ENCODE measurements at places on chromosomes 11 and 22.

DNA sequence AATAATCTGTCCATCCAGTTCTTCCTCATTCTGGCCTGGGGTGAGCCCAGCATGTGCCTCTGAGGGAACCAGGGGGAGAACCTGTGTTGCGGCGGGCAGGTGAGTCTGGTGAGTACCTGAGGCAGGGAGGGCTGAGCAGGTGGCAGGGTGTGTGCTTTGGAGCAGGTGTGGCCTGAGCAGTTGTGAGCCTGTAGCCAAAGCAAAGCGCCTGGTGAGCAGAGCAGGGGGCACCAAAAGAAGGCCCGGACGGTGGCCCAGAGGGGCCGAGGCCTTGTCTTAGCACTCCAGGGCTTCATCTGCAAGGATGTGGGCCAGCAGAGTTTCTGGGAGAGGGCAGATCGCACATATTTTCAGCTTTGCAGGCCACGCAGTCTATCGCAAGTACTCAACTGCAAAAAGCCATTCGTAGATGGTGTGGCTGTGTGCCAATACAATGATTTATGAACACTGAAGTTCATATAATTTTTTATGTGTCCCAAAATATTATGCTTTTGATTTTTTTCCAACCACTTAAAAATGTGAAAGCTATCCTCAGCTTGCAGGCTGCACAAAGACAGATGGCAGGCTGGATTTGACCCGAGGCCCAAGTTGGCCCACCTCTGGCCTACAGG, 8.7 kb downstream of the GLB1L2 start:
- no peak overlapping the region for H3K4me3 ChIP-seq
- no peak for DNase-seq
- no peaks in the 10 kb centered on the region for H3K36me3 ChIP-seq
- H3K27ac ChIP-seq: no peak overlapping the region

GRCh38 chr11:118211006-118211405, 13.8 kb downstream of the JAML start:
- H3K27ac ChIP-seq: no peak overlapping the region
- peak; percentile 66 for DNase-seq
- no peak overlapping the region for H3K4me3 ChIP-seq
- no peaks in the 10 kb centered on the region for H3K36me3 ChIP-seq
- no peaks in the 10 kb centered on the region for H3K27me3 ChIP-seq
- H3K4me1 ChIP-seq: no peaks in the 10 kb centered on the region

GRCh38 chr11:128719556-128719824, 25.6 kb downstream of the FLI1 start:
- H3K27me3 ChIP-seq: no peaks in the 10 kb centered on the region
- H3K4me1 ChIP-seq: peaks cover 15% of the 10 kb centered on the region
- H3K36me3 ChIP-seq: no peaks in the 10 kb centered on the region
- no peak overlapping the region for H3K4me3 ChIP-seq
- H3K27ac ChIP-seq: no peak overlapping the region
- DNase-seq: no peak

- no peak overlapping the region for H3K4me3 ChIP-seq
- peaks cover 21% of the 10 kb centered on the region for H3K36me3 ChIP-seq
- no peaks in the 10 kb centered on the region for H3K27me3 ChIP-seq
- peaks cover 6% of the 10 kb centered on the region for H3K4me1 ChIP-seq
- no peak overlapping the region for H3K27ac ChIP-seq
Measured at GRCh38 chr11:116774661-116775060, 1.9 kb upstream of the BUD13 start.

DNA sequence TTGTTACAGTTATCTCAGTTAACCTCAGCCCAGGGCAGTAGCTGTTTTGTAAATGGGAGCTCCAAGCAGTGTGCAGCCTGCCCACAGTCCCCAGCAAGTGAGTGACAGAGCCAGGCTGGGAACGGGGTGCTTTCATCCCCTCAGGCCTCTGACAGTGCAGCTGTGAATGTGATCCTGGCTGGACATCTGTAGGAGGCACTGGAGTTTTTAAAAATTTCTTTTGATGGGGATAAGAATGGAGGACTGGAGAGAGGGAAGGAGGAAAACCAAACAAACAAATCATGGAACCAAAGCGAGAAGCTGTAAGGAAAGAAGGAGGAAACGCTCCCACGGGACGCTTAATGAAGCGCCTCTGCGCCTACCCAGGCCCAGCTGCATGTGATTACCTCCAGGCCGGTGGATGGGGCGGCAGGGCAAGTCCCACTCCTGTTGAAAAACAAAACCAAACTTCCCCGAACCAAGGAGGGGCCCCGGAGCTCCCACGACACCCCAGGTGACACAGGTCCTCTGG, 40.6 kb downstream of the SCUBE1 start:
- H3K4me1 ChIP-seq: no peaks in the 10 kb centered on the region
- no peak overlapping the region for H3K4me3 ChIP-seq
- H3K27me3 ChIP-seq: no peaks in the 10 kb centered on the region
- H3K27ac ChIP-seq: no peak overlapping the region
- H3K36me3 ChIP-seq: no peaks in the 10 kb centered on the region

GRCh38 chr11:3171931-3172560, 6.9 kb upstream of the OSBPL5 start:
- no peak overlapping the region for H3K4me3 ChIP-seq
- DNase-seq: no peak
- H3K27me3 ChIP-seq: no peaks in the 10 kb centered on the region

- H3K36me3 ChIP-seq: no peaks in the 10 kb centered on the region
- peak overlapping the region; percentile 70 for H3K4me3 ChIP-seq
- DNase-seq: no peak
Measured at GRCh38 chr11:101582989-101583250, 887 bp downstream of the TRPC6 start.

GRCh38 chr22:47379037-47379436, 616.6 kb downstream of the TBC1D22A start:
- no peaks in the 10 kb centered on the region for H3K36me3 ChIP-seq
- H3K27ac ChIP-seq: no peak overlapping the region
- no peak overlapping the region for H3K4me3 ChIP-seq

DNA sequence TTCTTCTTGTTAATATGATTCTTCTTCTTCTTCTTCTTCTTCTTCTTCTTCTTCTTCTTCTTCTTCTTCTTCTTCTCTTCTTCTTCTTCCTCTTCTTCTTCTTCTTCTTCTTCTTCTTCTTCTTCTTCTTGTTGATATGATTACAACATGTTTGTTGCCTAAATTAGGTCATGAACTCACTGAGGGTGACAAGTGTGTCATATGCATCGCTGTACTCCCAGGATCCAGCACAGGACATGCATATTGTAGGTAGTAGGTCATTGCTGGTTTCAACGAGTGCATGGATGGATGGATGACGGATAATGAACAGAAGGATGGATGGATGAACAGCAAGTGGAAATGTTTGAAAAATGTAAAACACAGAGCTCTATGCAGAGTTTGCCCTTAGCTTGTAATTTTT, 14.9 kb upstream of the PVALB start:
- no peak overlapping the region for H3K4me3 ChIP-seq
- peak; percentile 44 for DNase-seq
- no peaks in the 10 kb centered on the region for H3K4me1 ChIP-seq
- no peaks in the 10 kb centered on the region for H3K36me3 ChIP-seq
- no peak overlapping the region for H3K27ac ChIP-seq

- no peak overlapping the region for H3K27ac ChIP-seq
- H3K4me3 ChIP-seq: no peak overlapping the region
- no peak for DNase-seq
- no peaks in the 10 kb centered on the region for H3K27me3 ChIP-seq
- no peaks in the 10 kb centered on the region for H3K36me3 ChIP-seq
Measured at GRCh38 chr11:31127290-31127689, 242.2 kb downstream of the DCDC1 start.

DNA sequence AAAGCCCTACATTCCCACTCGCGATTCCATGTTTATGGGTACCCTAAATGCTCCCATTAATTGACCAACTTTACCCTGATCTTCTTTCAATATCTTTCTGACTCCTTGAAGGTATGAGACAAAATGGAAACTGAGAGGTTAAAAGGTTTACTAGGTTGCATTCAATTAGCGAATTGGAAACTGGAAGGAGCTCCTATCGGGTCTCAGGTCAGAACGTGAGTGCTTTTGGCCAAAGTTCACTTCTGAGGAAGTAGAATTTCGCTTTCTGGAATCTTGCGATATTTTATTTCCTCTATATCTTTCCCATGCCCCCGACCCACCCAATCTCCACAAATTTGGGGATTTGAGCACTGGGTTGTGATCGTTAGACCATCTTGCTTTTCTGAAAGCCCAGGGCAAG, 2.6 kb downstream of the EHF start:
- no peaks in the 10 kb centered on the region for H3K27me3 ChIP-seq
- no peaks in the 10 kb centered on the region for H3K36me3 ChIP-seq
- H3K4me1 ChIP-seq: peaks cover 2% of the 10 kb centered on the region
- H3K27ac ChIP-seq: no peak overlapping the region
- no peak overlapping the region for H3K4me3 ChIP-seq

GRCh38 chr11:118229274-118229847, 4.5 kb upstream of the JAML start:
- H3K36me3 ChIP-seq: no peaks in the 10 kb centered on the region
- no peaks in the 10 kb centered on the region for H3K27me3 ChIP-seq
- H3K27ac ChIP-seq: no peak overlapping the region
- no peak for DNase-seq
- no peaks in the 10 kb centered on the region for H3K4me1 ChIP-seq
- H3K4me3 ChIP-seq: no peak overlapping the region

DNA sequence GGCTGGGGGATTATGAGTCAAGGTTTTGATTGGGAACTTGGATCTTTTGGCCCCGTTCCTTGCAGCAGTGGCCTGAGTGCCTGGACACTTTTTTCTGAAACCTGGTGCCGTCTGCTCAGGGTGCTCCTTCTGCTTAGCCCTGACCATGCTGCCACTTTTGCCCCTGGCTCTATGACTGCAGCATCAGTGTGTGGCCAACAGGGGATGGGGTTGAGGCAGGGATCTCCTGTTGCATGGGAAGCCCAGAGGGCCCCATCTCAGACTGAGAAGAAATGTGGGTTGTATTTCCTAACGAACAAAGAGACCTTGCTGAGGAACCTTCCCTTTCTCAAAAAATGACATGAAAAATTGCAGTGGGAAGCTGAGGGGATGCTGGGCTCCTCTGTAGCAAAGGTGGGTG, 18.7 kb downstream of the POU2F3 start:
- H3K27ac ChIP-seq: no peak overlapping the region
- H3K4me1 ChIP-seq: peaks cover 3% of the 10 kb centered on the region
- no peak overlapping the region for H3K4me3 ChIP-seq
- no peak for DNase-seq
- H3K36me3 ChIP-seq: no peaks in the 10 kb centered on the region
- H3K27me3 ChIP-seq: peaks cover 5% of the 10 kb centered on the region

GRCh38 chr22:26553056-26553752, 36.7 kb downstream of the TPST2 start:
- peaks cover 6% of the 10 kb centered on the region for H3K4me1 ChIP-seq
- DNase-seq: peak; percentile 30
- no peak overlapping the region for H3K4me3 ChIP-seq
- H3K27me3 ChIP-seq: no peaks in the 10 kb centered on the region

GRCh38 chr11:133823614-133824013, 21.7 kb downstream of the SPATA19 start:
- no peak for DNase-seq
- no peaks in the 10 kb centered on the region for H3K27me3 ChIP-seq
- peaks cover 10% of the 10 kb centered on the region for H3K4me1 ChIP-seq
- H3K36me3 ChIP-seq: no peaks in the 10 kb centered on the region
- H3K27ac ChIP-seq: no peak overlapping the region
- H3K4me3 ChIP-seq: no peak overlapping the region

DNA sequence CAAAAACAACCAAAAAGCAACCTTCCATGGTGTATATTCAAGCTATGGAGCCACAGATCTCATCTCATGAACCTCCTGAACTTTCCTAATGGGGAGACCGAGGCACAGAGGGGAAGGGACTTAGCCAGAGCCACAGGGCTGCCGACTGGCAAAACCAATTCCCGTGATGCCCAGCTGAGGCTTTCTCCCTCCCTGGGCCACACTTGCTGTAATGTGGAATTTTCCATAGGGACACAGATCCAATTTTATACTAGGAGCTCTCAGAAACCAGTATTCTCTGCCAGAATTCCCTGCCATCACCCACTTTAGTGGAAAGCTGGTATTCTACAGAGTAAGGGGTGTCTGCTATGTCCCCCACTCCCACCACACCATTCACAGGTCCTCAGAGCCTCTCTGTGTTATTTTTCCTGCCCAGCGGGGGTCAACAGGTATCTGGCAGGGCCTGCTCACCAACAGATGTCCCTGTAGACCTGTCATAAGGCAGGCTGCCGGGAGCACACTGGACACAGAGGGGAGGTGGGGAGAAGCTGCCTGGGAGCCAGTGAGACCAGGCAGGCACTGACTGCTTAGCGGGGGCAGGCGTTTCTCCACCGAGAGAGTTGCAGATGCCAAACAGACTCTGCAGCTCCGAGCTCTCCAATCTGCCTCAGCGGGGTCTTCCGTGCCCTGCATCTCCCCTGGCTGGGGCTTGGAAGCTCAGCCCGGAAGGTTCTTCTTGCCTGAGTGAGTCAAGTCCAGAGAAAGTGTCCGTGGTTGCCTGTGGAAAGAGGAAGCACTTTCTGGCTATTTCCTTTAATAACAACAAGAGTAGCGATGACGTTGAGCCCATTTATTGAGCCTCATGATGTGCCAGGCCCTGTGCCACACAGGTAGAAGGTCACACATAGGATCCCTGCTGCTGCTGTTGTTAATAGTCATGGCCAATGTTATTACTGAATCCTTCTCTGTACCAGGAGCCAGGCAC, 26.3 kb downstream of the RPS6KA4 start:
- no peaks in the 10 kb centered on the region for H3K27me3 ChIP-seq
- DNase-seq: no peak

GRCh38 chr22:20773793-20774212, at the start of gene SERPIND1:
TSS of gene SERPIND1 (plus strand) at chr22:20774113. CDS start at chr22:20779313, 5,200 bp downstream.
- H3K4me3 ChIP-seq: no peak within 1 kb of the TSS
- H3K36me3 ChIP-seq: no peaks in the 10 kb centered on the region
- H3K4me1 ChIP-seq: peaks cover 4% of the 10 kb centered on the region

DNA sequence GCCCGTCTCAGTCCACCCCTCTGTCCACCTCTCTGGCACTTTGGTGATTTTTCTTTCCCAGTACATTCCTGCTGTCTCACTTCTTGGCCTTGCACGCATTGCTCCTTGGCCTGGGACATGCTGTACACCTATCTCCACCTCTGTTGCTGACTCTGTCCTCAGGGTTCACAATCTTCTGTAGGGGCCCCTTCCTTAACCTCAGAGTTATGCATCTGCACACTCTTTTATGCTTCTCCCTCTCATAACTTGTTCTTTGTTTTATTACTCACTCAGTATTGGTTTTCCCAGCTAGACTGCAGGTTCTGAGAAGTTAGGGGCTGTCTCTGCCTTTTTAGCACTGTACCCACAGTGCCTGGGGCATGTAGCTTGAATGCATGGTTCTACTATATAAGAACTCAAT, 139.1 kb upstream of the MTMR2 start:
- H3K27ac ChIP-seq: peak overlapping the region; percentile 9
- H3K4me3 ChIP-seq: no peak overlapping the region
- peaks cover 4% of the 10 kb centered on the region for H3K4me1 ChIP-seq
- H3K36me3 ChIP-seq: no peaks in the 10 kb centered on the region
